Stimulated activated CD4-positive, alpha-beta T cell treated with anti-CD3 and anti-CD28 coated beads, Interleukin-12 subunit alpha, Interleukin-12 subunit beta, amount 100 ng/mL, for 24 hours (primary cell): ENCODE measurements at places on chromosomes 16 and 17.
A peak's percentile ranks its signal among the peaks of the same experiment; 100 is the strongest.

- no peak for DNase-seq
Measured at GRCh38 chr17:29051194-29051593, 8.3 kb downstream of the PIPOX start.

- DNase-seq: no peak
Measured at GRCh38 chr16:10067406-10067805, 114.8 kb downstream of the GRIN2A start.

DNA sequence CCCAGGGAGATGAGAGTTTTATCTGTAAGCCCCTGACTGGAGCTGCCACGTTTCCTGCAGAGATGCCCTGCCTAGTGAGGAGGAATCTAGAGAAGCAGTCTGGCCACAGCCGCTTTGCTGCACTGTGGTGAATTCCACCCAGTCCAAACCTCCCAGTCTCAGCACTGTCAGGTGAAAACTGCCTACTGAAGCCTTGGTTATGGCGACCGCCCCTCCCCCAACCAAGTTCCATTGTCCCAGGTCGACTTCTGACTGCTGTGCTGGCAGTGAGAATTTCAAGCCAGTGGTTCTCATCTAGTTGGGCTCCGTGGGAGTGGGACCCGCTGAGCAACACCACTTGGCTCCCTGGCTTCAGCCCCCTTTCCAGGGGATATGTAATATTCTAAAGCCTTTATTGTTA, 10.2 kb upstream of the LYZL6 start:
- no peak for DNase-seq

- DNase-seq: no peak
Measured at GRCh38 chr16:2190659-2191445, 5.6 kb downstream of the CASKIN1 start.

GRCh38 chr16:76749780-76750375, 441.1 kb upstream of the MON1B start:
- DNase-seq: no peak

DNA sequence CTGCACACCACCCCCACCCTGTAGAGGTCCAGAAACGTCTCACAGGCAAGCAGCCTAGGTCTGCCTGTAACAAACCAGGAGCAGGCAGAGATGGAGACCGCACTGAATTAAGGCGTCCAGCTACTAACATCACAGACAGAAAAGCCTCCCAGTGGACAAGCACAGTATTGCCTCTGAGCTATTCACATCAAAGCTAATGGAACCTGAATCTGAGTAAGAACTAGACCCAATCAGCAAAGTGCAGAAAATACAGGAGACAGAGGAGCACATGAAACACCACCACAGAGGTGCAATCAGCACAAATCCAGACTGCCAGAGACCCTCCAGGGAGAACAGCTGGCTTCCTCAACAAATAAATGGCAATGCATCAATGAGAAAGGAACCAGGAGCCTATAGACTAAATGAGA, 22.2 kb upstream of the PEMT start:
- DNase-seq: peak; percentile 37

DNA sequence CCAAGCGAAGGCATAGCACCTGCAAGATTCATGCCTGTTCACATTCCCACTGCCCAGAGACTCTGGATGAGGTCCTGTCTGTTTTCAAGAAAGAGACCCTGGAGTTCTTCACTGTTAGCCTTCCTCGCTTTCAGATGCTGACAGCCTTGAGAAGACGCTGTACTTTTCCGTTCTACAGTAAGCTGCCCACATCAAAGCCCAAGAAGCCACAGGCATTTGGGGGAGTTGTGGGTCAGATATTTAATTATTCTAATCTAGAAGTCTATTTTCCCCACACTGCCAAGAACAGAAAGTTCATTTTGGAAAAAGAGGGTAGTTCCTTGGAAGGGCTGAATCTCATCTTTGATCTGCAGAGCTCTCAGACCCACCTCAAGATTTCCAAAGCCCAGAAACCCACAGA, 127.9 kb downstream of the AXIN2 start:
- DNase-seq: no peak

DNA sequence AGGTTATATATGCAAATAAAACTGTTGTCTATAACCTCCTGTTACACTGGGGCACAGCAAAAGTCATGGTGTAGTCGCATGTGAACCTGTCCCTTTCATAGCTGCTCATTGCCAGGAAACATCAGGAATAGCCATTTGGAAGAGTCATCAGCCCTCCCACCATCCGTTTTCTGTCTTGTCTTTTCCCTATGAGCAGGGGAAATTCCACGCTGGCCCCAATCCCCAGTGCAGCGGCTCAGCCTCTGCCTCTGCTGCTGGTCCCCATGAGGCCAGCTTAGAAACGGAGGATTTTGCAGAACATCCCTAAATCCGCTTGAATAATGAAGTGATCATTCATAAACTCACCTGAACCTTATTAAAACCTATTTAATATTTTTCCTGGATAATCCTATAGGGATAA, 10.5 kb downstream of the MAPT start:
- DNase-seq: no peak

DNA sequence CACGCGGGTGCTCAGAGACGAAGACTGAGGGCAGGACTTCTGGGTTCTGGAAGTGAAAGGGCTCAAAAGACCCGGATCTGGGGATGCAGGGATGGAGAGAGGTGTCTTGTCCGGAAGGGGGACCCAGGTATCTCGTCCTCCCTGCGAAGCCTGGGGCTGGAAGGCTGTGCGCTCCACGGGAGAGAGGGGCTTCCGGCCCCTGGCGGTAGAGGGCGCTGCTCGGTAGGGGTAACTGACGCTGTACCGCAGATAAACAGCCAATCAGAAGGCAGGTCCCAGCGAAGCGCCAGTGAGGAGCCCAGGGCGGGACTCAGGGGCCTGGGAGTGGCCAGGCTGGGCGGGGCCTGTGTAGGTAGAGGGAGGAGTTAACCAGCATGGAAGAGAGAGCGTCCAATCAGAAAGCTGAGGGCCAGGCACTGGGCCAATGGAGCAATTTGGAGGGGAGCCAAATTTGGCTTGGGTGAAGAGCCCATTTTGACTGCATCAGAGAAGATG, 804 bp downstream of the TGFB1I1 start:
- DNase-seq: no peak

DNA sequence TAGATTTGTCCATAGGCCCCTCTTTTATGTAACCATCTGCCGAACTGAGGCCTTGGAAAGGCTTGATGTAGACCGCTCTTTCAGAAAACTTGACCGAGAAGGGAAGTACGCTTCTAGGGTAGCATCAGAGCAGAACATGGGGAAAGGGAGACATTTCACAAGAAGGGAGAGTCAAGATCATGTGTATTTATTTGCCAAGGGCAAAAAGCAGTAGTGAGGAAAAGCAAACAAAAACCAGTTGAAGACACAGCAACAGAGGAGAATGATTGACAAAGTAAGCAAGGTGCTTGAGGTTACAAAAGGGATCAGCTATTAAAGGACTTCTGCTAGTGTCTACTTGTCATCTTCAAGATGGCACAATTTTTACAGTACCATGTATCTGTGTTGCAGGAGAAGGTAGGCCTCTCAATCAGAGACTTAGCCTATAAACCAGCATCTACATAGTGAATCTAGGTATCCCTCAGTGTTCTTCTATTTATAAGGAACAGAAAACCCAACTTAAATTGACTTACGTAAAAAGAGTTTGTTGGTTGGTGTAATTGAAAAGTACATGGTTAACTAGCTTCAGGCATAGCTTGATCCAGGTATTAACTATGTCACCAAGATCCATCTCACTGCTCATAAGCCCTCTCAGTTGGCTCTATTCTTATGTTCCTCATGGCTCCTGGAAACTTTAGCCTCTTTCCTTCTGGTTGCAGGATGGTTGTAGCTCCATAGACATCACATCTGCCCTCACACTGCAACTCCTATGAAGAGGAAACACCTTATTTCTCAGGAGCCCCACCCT, 288.4 kb downstream of the IRX3 start:
- no peak for DNase-seq

DNA sequence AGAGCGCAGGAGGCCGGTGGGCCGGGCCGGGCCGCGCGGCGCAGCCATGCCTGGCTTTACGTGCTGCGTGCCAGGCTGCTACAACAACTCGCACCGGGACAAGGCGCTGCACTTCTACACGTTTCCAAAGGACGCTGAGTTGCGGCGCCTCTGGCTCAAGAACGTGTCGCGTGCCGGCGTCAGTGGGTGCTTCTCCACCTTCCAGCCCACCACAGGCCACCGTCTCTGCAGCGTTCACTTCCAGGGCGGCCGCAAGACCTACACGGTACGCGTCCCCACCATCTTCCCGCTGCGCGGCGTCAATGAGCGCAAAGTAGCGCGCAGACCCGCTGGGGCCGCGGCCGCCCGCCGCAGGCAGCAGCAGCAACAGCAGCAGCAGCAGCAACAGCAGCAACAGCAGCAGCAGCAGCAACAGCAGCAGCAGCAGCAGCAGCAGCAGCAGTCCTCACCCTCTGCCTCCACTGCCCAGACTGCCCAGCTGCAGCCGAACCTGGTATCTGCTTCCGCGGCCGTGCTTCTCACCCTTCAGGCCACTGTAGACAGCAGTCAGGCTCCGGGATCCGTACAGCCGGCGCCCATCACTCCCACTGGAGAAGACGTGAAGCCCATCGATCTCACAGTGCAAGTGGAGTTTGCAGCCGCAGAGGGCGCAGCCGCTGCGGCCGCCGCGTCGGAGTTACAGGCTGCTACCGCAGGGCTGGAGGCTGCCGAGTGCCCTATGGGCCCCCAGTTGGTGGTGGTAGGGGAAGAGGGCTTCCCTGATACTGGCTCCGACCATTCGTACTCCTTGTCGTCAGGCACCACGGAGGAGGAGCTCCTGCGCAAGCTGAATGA, 606 bp downstream of the THAP11 start:
- peak; percentile 42 for DNase-seq
